ENCODE measurements at places on chromosomes 7 and 10. TPM values are rescaled to one million over a fixed set of nuclear protein-coding genes. Genes with fewer than 3 reads are reported as not detected.

The ITIH5 gene
- not detected for total RNA-seq

The COL13A1 gene
- total RNA-seq = 3.0 TPM

The HABP2 gene
- total RNA-seq = not detected

The MORN4 gene
- 13.4 TPM for total RNA-seq

The TUBB8 gene
- total RNA-seq = 0.24 TPM

The EEF1AKMT2 gene
- 32.2 TPM for total RNA-seq

The FAM13C gene
- total RNA-seq = 18.5 TPM

The LRGUK gene
- 0.54 TPM for total RNA-seq

The CNNM1 gene
- total RNA-seq = 0.73 TPM

The WNT2 gene
- total RNA-seq = not detected

The PRR15 gene
- 0.17 TPM for total RNA-seq

The OPALIN gene
- total RNA-seq = not detected

The WDR86 gene
- 0.86 TPM for total RNA-seq

The TCTN3 gene
- 42.5 TPM for total RNA-seq

The DLD gene
- total RNA-seq = 124 TPM

The CCM2 gene
- total RNA-seq = 35.2 TPM

The LIPJ gene
- not detected for total RNA-seq

The TAS2R3 gene
- 0.99 TPM for total RNA-seq

The ZCCHC24 gene
- 17.9 TPM for total RNA-seq

The NUTM2E gene
- 0.49 TPM for total RNA-seq

The DEPP1 gene
- 1.1 TPM for total RNA-seq

The GNGT1 gene
- total RNA-seq = not detected

The GRM3 gene
- total RNA-seq = not detected

The IL2RA gene
- not detected for total RNA-seq

The BHLHA15 gene
- 0.64 TPM for total RNA-seq

The TSC22D4 gene
- 71.0 TPM for total RNA-seq

The ANKRD7 gene
- 4.2 TPM for total RNA-seq

Data from A673 (cell line).